GM10248 (cell line): ENCODE measurements at places on chromosomes 7 and 10.

DNA sequence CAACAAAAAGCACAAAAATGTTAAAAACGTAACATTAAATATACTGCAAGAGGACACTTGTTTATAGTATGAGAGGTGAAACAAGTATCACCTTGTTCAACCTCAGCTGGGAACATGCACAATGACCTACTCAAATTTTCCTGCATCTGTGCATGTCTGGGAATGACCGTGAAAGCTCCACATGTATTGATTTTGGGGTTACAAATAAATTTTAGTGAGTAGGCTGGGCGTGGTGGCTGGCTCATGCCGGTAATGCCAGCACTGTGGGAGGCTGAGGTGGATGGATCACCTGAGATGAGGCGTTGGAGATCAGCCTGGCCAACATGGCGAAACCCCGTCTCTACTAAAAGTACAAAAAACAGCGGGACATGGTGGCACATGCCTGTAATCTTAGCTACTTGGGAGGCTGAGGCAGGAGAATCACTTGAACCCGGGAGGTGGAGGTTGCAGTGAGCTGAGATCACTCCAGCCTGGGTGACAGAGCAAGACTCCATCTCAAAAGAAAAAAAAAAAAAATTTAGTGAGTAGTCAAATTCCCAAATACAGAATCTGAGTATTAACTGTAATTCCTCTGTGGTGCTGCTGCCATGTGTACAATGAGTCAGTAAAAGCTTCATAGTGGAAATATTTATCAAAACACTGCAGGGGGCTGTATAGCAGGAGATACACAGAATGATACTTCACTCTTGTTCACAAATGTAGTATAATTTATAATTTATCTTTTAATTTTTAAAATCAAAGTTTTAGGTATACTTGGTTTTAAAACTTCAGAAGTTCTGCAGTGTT lies 41.1 kb downstream of the SUGCT start:
- no peak for DNase-seq

DNA sequence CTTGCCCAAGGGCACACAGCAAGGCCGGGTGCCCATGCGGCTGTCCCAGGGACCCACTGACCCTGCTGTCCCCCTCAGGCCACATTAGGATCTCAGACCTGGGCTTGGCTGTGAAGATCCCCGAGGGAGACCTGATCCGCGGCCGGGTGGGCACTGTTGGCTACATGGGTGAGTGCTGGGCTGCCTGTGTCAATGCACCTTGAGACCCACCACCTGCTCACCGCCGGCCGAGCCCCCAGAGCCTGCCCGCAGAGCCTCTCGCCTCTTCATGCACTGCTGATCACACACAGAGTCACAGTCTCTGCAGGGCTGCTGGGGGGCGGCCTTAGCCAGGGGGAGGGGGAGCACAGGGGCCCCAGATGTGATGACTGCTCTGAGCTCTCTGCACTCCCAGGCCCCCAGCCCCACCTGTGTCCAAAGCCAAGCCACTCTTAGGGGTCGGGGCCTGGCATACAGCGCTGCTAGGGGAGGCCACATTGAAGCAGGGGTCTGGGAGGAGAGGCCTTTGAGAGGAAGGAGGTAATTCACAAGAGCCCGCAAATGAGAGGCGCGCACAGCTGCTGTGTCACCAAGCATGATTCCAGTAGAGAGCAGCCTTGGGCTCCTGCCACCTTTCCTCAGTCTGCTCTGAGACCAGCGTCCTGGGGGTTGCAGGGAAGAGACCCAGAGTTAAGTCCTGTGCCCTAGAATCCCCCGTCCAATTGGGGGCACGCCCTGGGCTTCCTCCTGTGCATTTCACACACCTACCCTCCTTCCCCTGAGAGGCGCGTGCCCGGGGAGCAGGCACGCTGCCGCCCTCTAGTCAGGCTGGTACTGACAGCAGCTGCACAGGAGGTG lies 100.4 kb downstream of the RGS10 start:
- no peak for DNase-seq

GRCh38 chr10:80397014-80397413 lies 11.3 kb upstream of the PRXL2A start:
- no peak for DNase-seq

- DNase-seq: no peak
Observed at GRCh38 chr10:49387071-49387470, 8.8 kb downstream of the DRGX start.

- no peak for DNase-seq
Observed at GRCh38 chr7:95737828-95738505, 34.4 kb upstream of the DYNC1I1 start.

GRCh38 chr7:41627645-41628298 lies 75.1 kb downstream of the INHBA start:
- no peak for DNase-seq

GRCh38 chr10:91796331-91797047 lies 1.7 kb upstream of the TNKS2 start:
- peak; percentile 25 for DNase-seq

- no peak for DNase-seq
Observed at GRCh38 chr10:70599319-70599718, 3.2 kb downstream of the PRF1 start.

DNA sequence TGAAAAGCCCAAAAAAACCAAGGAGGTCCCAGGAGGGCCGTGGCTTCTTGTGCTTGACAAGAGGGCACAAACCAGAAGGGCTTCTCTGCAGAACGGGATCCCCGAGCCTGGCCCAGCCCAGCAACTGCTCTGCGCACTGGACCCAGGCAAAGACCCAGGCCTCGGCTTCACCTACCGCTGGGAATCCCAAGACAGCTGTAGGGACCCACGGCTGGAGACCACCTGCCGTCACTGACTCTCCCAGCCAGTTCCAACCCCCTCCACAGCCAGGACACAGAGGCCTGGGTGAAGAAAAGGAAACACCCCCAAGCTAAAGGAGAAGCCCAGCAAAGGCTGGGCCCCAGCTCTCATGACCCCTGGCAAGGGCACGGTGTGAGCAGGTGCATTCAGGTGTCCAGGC lies 24.3 kb downstream of the PDGFA start:
- no peak for DNase-seq

- no peak for DNase-seq
Observed at GRCh38 chr7:102836191-102836919, 76.4 kb upstream of the LRRC17 start.

GRCh38 chr7:32415519-32415918 lies 74.7 kb downstream of the LSM5 start:
- no peak for DNase-seq

DNA sequence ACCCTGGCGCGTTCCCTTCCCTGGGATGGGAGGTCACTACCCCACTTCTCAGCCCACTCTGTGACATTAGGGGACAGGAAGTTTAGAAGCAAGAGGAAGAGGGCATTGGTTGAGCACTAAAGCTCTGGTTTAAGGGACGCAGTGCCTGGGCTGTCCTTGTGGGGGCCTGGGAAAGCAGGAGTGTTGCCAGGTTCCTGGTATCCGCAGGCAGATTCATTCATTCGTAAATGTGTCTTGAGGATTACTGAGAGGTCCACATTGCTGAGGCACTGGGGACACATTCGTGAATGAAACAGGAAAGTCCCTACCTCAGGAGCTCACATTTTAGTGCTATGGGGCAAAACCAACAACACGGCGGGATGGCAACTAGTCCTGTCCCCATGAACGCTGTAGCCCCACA lies 69.4 kb downstream of the COL13A1 start:
- DNase-seq: no peak

DNA sequence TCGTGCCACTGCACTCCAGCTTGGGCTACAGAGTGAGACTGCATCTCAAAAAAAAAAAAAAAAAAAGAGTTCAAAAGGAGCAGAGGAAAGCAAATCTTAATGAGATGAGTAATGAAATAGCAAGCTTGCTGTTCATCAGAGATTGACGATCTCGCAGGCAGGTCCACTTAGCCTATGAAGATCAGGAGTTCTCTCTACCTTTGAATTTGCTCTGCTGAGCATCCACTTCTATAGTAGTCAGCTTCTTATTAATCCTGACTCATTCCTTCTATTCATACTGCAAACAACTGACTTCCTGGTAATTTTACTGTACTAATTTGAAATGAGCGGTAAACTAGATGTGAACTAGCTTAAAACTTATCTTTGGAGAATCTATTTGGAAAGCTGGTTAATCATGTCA lies 1014.6 kb downstream of the GATA3 start:
- DNase-seq: no peak

DNA sequence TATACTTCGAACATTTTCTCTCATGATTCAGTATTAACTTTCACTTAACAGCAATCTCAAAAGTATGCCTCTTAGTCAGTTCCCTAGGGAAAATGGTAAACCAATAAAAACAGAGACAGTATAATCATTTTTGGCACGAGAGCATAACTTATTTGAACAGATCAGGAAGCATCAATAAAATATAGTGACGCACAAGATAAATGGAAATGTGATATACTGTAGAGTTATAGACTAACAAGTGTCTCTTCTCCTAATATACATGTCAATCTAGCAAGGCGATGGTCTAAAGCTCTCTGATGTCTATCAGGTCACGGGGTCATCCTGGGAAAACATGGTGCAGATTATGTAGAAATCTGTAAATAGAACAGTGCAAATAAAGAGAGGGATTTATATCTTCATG lies 131.6 kb downstream of the HGF start:
- no peak for DNase-seq

DNA sequence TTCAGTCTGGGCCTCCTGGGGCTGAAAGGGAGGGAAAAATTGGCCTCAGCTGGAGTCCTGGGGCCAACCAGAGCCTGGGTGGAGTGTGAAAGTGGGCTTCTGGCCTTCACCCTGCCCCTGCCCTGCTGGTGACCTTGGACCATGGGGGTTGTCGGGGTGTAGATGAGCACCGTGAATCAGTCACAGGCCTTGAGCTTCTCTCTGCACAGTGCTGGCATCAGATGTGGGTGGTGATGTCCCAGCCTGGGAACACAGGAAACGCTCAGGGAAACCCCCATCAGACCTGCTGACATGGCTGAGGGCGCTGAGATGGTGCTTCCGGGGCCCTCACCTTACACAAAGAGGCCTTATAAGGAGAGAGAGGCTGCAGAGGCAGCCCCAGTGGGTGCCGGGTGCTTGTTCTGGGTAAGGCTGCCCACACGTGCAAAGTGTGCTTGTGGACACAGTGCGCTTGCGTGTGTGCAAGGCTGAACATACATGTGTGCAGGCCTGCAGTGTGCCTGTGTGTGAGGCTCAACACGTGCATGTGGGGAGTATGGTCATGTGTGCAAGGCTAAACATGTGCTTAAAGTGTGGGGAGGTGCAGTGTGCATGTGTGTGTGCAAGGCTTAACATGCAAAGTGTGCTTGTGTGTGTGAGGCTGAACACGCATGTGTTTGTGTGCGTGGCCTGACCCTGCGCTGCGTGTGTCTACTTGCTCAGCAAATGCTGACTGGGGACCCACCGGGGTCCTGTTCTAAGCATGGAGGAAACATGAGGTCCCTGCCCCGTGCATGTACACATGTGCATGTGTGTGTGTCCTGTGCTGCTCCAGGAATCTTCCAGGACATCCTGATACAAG lies 6.5 kb downstream of the ARPC1B start:
- DNase-seq: peak; percentile 83

- DNase-seq: no peak
Observed at GRCh38 chr7:6430271-6430940, 17.3 kb downstream of the DAGLB start.

DNA sequence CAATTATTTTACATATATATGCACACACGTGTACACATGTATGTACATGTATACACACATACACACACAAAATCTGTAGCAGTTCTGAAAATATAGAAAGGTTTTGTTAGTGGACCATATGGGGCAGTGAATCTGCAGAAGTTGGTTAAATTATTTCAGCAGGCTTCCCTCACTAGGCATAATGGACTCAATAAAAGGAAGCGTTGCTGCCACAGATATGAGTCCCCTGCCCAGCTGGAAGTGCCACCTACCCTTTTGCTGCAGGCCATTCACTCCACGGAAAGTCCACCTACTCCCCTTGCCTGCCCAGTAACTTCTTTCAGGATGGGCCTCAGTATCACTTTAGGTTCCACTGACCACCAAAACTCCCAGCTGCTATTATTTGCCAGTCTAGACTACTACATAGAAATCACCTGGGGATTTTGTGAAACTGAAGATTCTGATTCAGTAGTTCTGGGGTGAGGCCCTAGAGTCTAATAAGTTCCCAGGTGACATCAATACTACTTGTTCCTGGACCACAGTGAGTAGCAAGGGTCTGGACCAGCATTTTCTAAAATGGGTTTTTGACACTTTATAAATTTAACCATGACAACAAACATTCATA lies 29.3 kb upstream of the CROT start:
- DNase-seq: peak; percentile 22

- DNase-seq: no peak
Observed at GRCh38 chr10:36759141-36759805, 366.1 kb upstream of the ANKRD30A start.

DNA sequence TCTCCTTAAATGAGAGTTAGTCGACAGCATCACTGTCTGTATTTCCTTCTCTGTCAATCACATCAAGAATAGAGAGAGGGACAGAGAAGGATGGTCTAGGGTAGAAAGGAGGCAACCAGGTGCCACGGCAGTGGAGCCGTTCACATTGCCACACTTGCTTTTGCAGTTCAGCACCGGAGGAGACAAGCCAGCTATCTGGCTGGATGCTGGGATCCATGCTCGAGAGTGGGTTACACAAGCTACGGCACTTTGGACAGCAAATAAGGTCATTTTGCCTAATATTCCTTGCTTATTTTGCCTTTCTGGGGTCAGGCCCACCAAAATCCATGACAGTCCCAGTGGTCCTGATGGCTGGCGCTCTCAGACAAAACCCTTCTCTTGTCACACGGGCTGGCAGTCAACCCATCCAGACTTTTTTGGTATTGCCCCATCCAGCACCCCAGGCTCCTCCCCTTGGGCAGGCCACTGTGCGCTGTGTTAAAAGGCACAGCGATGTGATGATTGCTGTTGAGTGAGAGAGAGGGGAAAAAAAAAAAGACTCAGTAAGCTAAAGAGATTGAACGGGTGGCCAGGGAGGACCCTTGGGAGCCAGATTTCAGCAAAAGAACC lies 8.4 kb downstream of the CPA2 start:
- DNase-seq: no peak

- no peak for DNase-seq
Observed at GRCh38 chr7:37656913-37657530, 26.5 kb upstream of the GPR141 start.

GRCh38 chr10:26931223-26931622 lies 70.5 kb upstream of the ABI1 start:
- DNase-seq: peak; percentile 71
